ENCODE measurements at places on chromosomes 1 and 21. TPM values are rescaled to one million over a fixed set of nuclear protein-coding genes. Genes with fewer than 3 reads are reported as not detected.

- no peaks in the 10 kb centered on the region for H3K4me1 ChIP-seq
- H3K36me3 ChIP-seq: no peaks in the 10 kb centered on the region
- no peak overlapping the region for H3K27ac ChIP-seq
- no peaks in the 10 kb centered on the region for H3K27me3 ChIP-seq
- no peak for DNase-seq
Measured at GRCh38 chr1:196438329-196438728, 169.9 kb downstream of the KCNT2 start.

DNA sequence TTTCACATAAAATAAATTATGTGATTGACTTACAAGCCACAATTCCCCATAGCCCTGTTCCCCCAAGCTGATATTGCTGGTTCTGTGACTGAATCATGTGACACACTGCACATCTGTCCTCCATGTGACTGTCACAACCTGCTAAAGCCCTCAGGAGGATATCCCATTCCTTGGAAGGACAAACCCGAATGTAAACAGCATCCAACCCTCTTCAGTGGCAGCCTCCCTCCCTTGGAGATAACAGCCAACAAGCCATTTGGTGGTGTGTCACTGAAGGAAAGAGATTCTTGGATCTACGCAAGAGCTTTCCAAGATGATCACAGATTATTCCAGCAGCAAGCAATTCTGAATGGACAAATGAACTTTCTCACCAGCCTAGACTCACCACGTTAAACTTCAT, 153.9 kb upstream of the TIAM1 start:
- H3K36me3 ChIP-seq: no peaks in the 10 kb centered on the region
- DNase-seq: no peak
- H3K4me3 ChIP-seq: no peak overlapping the region
- H3K27me3 ChIP-seq: peaks cover 9% of the 10 kb centered on the region
- H3K27ac ChIP-seq: no peak overlapping the region
- no peaks in the 10 kb centered on the region for H3K4me1 ChIP-seq

DNA sequence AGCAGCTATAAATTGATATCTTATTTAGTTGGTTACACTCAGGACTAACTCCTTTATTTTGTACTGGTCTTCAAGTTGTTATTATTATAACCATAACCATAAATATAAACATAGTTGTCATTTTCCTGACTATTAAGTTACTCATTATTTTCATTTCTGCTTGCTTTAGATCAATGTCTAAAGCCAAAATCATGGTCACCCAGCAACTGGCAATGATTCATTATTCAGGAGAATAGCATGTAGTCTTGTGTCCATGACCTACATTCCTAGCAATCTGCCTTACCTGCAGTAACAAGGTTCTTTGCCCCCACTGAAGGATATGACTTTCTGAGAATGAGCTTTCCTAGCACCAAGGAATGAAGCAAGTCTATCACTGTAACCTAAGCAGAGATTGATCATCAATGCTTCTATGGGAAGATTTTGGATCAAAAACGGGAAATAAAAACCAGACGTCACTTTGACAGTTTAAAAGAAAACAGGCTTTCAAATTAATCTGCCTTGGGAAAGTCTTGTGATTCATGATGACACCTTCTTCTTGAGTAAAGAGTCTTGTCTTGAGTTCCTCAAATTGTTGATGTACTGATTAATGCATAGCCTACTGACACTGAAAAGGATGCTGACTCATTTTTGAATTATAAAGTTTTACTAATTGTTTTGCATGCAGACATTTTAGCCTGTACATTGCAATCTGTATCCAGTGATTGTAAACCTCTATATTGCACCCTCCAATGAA, 203.3 kb upstream of the IVNS1ABP start:
- peaks cover 7% of the 10 kb centered on the region for H3K4me1 ChIP-seq
- H3K27ac ChIP-seq: no peak overlapping the region
- no peak for DNase-seq
- H3K36me3 ChIP-seq: peaks cover 19% of the 10 kb centered on the region

DNA sequence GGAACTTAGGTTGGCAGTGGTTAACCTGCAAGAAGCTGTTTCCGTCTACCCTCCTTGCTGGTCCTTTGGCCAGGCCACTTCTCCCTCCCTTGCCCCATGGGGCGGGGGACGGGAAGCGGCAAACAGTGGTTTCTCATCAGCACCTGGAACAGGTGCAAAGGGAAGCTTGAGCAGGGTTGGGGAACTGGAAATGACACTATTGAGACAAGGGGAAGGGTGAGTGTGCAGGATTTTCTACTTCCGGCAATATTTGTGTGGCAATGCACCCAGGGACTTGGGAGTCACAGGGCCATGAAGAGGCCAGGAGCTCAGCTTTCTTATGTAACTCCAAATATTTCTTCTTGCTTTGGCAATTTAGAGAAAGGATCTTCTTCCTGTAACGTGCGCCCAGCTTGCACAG, 29.0 kb upstream of the SARS1 start:
- H3K4me3 ChIP-seq: no peak overlapping the region
- no peak for DNase-seq
- no peak overlapping the region for H3K27ac ChIP-seq
- no peaks in the 10 kb centered on the region for H3K36me3 ChIP-seq
- no peaks in the 10 kb centered on the region for H3K27me3 ChIP-seq
- no peaks in the 10 kb centered on the region for H3K4me1 ChIP-seq

CYYR1 gene
- total RNA-seq: not detected

ESPN gene
- total RNA-seq: 0.98 TPM
